ENCODE measurements at places on chromosomes 16 and 17.

DNA sequence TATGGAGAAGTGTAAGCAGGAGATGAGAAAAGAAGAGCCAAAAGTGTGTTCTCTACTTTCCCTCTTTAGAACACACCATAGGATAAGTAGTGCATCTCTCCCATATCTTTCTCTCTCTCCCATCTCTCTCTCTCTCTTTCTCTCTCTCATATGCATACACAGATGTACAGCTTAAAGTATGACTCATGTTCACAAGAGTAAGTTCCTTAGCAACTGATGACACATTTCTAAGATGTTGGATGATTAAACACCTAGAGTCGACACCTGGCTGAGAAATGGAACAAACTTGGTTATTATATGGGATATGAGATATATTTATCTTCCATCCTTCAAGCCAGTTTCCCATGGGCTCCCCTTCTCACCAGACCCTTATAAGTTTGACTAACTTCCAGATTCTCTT, 113.5 kb downstream of the TMEM132E start:
- no peak for DNase-seq

- no peak for DNase-seq
These were observed 189.4 kb downstream of the WWOX start for GRCh38 chr16:78288888-78289287.

GRCh38 chr16:56119133-56119532, 72.2 kb upstream of the GNAO1 start:
- no peak for DNase-seq

- DNase-seq = peak; percentile 32
These were observed 1.6 kb upstream of the ODAD4 start for GRCh38 chr17:41928693-41929251.

- no peak for DNase-seq
These were observed 14.0 kb downstream of the VPS53 start for GRCh38 chr17:700504-701094.

GRCh38 chr17:65723431-65724151, 162.1 kb upstream of the AXIN2 start:
- no peak for DNase-seq

DNA sequence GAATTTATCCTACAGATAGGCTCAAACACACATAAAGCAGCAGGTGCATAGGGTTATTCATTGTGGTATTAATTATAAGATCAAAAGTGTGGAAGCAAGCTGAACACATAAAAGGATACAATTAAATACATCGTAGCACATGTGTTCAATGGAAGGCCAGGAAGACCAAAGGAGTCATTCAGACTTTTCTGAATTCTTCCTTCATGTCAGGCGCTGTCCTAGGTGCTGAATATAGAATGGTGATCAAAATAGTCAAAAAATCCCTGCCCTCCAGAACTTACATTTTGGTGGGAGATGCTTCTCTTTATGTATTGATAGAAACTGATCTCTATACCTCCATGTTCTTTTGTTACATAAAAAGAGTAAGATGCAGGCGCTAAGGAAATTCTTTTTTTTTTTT, 439.0 kb upstream of the ASIC2 start:
- no peak for DNase-seq

- no peak for DNase-seq
These were observed 196.0 kb downstream of the MAF start for GRCh38 chr16:79404571-79404970.

GRCh38 chr16:58025351-58026138, at the start of gene MMP15:
Gene MMP15, plus strand, starts transcription at chr16:58025754. Its CDS starts 597 bp downstream, at chr16:58026351.
- peak; percentile 91 for DNase-seq

GRCh38 chr16:88409296-88410065, 26.7 kb downstream of the ZNF469 start:
- DNase-seq = no peak

GRCh38 chr17:7016418-7016817, 4.0 kb downstream of the RNASEK start:
- DNase-seq = peak; percentile 33

GRCh38 chr17:48014595-48015111, 22.9 kb downstream of the COPZ2 start:
- DNase-seq = no peak

- DNase-seq = no peak
These were observed 202.2 kb upstream of the CHMP6 start for GRCh38 chr17:80789356-80789902.

- DNase-seq = no peak
These were observed 28.5 kb upstream of the SLC7A5 start for GRCh38 chr16:87897521-87898505.

DNA sequence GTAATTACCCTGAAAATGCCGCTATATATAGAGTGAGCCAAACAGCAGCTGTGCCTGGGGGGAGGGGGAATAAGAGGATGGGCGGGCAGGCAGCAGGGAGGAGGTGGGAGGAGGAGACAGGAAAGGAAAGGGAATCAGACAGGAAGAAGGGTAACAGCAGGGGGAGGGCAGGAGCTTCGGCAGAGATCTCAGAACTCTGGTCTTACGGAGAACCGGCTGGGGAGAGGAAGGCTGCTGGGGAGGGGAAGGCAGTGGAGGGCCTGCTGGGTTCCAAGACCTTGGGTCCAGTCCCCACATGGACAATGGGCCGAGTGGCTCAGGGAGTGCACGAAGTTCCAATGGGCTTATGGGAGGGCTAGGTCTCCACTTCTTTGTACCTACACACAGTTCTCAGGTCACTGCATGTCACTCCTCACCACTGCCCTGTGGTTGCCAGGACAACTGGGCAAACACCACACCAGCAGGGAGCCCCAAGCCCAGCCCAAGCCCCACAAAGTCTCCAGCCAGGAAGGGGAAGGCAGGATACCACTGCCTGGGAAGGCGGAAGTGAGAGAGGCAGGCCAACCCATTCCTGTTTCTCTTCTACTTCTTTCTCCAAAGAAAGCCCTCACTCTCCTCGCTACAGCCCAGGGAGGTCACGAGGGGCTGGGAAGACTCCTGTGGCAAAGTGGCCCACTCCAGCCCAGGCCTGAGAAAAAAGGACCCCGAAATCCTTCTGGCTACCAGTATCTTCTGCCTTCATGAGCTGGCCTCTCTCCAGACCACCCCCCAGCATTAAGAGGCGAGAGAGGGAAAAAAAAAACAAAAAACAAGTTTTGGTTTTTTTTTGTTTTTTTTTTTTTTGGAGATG, 25.3 kb downstream of the G6PC3 start:
- DNase-seq = peak; percentile 95

- DNase-seq = no peak
These were observed 4.2 kb downstream of the YPEL2 start for GRCh38 chr17:59335685-59336084.

DNA sequence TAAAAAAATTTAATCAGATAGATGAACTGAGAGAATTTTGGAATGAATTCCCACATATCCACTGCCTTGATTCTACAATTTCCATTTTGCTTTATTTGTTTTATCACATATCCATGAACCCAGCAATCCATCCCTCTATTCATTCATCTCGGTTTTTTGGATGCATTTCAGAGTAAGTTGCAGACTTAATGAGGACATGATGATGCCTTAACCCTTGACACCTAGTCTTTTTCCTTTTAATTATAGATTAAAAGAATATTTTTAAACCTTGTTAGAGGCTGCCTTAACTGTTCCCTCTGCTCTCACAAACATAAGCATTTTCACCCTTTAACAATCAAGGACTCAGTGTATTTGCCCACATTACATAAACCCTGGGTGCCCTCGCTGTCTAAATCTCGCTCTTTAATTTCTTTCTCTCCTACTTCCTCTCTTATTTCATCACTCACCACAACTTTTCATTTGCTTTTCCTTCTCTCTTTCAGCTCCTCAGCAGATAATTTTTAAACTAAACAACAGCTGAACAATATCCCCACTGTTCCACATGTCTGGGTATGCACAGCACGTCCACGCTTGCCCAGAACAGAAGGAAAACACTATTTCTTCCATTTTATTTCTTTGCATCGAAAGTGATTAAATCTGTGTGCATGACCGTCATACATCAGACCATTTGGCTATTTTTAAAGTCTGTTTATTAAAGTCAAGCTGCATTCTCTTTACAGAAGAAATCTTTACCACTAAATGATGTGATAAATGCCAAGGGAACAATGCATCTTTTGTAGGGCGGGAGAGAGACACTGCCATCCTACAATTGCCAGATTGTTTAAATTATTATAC, 39.9 kb downstream of the IQCK start:
- DNase-seq = peak; percentile 21

- DNase-seq = no peak
These were observed 4.8 kb upstream of the SIRT7 start for GRCh38 chr17:81922566-81923301.

- DNase-seq = no peak
These were observed 19.9 kb downstream of the CRAMP1 start for GRCh38 chr16:1631931-1632637.

GRCh38 chr16:28837672-28838557, 8.2 kb downstream of the TUFM start:
- peak; percentile 9 for DNase-seq

GRCh38 chr17:58224315-58224714, 5.3 kb upstream of the MKS1 start:
- DNase-seq = no peak

GRCh38 chr16:30376461-30376902, 1.9 kb downstream of the MYL11 start:
- DNase-seq = no peak

GRCh38 chr17:79399610-79400144, 211.2 kb downstream of the RBFOX3 start:
- DNase-seq = no peak
